ENCODE measurements at places on chromosomes 6 and 20. TPM values are rescaled to one million over a fixed set of nuclear protein-coding genes. Genes with fewer than 3 reads are reported as not detected.
A peak's percentile ranks its signal among the peaks of the same experiment; 100 is the strongest.

GRCh38 chr20:49832632-49833327, 20.2 kb downstream of the SLC9A8 start:
- DNase-seq = no peak

- peak; percentile 79 for DNase-seq
These were observed 172.9 kb upstream of the CDYL start for GRCh38 chr6:4603291-4603690.

DNA sequence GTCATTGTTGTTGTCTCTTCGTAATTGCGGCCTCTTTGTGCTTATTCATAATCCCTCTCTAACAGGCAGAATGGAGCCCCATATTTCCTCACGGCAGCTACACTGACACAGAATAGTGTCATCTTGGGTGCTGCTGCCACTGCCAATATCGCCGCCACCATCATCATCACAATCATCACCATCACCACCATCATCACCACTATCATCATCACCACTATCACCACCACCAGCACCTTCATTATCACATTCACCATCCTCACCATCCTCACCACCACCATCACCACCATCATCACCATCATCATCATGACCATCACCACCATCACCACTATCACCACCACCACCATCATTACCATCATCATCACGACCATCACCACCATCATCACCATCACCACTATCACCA, 10.8 kb downstream of the NPBWR2 start:
- no peak for DNase-seq

DNA sequence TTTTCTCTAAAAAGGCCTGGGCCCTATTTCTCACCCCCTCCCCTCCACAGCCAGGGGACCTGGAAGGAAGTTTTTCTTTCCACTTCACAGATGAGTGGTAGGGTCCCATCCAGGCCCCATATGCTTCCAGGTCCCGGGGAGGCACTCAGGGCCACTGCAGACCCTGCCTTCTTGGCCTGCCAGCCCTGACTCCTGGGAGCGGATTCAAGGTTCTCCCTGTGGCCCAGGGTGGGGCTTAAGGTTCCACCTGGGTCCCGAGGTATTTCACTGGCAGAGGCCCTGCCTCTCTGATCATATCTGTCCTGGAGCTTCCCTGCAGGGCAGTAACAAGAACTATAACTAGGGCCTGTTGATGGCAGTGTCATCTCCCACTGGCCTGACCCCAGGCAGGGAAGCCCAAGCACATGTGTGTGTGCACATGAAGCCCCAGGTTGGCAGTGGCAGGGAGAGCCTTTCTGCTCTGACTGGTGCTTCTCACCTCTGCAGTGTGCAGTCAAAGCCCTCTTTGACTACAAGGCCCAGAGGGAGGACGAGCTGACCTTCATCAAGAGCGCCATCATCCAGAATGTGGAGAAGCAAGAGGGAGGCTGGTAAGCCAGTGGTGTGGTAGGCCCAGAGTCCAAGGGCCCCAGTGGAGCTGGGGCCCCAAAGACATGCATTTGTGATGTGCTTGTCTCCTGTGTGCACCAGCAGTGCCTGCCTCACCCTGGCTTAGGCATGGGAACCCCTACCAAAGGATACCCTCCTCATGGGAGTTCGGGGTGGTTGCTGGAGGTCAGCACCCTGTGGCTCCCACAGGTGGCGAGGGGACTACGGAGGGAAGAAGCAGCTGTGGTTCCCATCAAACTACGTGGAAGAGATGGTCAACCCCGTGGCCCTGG, 31.2 kb downstream of the PLCG1 start:
- no peak for DNase-seq

- no peak for DNase-seq
These were observed 60.3 kb upstream of the RIPPLY2 start for GRCh38 chr6:83792846-83793245.

DNA sequence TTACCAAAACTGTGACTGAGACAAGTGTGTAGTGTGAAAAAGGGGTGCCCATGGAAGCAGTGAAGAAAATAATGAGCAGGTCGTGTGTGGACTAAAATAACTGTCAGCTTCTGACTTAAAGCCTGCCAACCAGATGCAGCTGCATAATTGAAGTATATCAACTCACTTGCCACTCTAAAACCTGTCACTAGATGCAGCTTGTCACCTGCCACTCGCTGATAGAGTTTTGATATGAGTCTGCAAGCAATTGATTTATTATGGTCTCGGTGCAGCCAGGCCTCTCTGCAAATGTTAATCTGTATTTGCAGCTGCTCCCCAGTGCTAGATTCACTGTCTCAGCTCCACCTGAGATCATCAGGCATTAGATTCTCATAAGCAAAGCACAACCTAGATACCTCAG, 1090.0 kb upstream of the EYS start:
- DNase-seq = no peak

DNA sequence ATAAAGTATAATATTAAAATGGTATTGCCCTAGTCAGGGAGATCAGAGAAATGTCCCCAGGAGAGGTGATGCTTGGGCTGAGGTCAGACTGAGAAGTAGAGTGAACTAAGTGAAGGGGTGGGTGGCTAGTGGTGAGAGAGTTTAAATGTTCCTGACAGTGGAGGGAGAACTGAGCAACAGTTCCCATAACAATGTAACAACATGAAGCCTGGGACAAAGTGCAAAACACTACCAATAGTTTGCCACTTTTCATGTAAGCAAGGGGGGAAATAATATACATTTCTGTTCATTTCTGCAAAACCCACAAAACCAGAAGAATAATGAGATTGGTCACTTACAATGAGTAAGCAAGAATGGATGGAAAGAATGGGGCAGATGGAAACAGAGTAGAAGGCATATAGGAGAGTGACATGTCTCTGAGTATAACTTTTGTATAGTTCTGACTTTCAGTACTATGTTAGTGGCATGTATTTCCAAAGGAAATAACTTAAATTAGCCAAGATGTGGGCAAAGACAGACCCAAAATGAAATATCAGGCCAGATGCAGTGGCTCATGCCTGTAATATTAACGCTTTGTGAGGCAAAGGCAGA, 13.3 kb upstream of the FAXC start:
- DNase-seq = no peak

DNA sequence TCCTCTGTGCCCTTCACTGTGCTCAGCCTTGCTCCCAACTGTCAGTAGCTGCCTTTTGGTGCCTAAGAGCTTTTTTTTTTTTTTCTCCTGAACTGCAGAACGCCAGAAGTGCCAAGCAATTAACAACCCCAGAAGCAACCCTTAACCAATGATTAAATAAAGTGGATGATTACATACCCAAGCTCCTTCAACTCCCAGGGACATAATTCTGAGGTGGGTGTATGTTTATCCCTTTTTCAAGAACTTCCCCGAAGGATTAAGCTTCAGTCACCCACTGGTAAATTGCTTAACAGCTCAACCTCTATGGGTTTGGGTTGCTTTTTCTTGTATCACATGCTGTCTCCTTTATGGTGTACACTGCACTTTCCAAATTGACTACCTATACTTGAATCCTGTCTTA, 41.1 kb downstream of the KLHL31 start:
- DNase-seq = peak; percentile 40

GRCh38 chr6:58419321-58419720, 1101.9 kb downstream of the PRIM2 start:
- no peak for DNase-seq

Gene LY6G5B
- total RNA-seq = 0.91 TPM

Gene ANKEF1
- 6.6 TPM for total RNA-seq

Gene TXLNB
- total RNA-seq = not detected

GRCh38 chr6:49906526-49906925, 40.2 kb upstream of the CRISP1 start:
- no peak for DNase-seq

DNA sequence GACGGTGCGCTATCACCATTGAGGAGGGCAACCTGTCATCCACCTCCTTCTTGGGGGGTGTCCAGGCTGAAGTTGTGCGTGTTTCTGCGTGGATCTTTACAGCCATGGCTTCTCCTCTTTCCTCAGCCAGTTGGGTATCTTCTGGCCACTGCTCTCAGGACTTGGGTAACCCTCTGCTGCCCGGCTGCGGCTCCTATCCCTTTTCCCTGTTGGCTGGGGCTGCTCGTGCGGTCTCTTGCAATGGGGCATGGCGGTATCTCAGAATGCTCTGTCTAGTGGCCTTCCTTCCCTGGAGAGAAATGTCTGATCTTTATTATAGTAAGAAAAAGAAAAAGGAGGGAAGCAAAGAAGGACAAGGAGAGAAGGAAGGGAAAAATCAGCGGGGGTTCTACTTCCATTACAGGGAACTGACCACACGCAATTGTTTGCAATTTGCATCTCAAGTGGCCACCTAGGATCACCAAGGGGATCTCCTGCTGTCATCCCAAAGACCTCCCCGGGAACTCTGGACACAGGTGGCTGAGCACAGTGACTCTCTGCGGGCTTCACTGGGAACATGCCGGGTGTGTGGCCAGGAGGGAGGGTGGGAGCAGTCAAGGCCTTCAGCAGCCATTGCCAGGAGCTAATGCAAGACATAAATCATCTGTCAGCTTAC, 60.8 kb downstream of the NPEPL1 start:
- no peak for DNase-seq

Gene LST1
- 0.09 TPM for total RNA-seq

DNA sequence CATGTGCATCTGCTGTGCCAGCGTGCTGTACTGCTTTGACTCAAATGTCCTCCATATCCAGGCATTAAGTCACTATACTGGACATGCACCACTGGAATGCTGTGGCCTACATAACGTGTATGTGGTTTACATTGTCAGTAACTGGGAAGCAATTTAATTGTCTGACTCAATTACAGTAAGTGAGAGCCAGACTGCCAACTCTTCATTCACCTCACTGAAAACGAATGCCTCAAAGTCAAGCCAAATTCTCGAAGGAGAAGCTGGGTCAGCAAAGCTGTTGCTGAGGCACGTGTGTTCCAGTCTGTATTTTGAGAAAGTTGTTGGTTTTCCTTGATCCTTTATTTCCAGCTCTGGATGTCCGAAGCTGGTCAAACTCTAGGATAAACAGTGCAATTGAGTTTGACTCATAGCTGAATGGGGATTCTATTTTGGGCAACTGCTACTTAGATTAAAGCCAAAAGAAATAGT, 534.3 kb downstream of the COL12A1 start:
- no peak for DNase-seq

- no peak for DNase-seq
These were observed 170.7 kb upstream of the PREP start for GRCh38 chr6:105573556-105573955.

DNA sequence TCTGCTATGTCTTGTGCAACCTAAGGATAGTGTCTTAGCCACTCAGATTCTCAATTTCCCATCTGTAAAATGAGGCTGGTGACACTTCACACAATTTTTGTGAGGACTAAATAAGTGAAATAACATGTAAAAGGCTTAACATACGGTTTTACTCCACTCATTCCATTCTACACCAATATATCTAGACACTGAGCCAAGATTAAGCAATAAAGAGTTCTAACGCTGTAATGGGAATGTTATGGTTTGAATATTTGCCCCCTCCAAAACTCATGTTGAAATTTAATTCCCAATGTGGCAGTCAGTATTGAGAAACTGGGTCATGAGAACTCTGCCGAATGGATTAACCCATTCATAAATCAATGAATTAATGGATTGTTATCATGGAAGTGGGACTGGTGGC, 301.0 kb downstream of the HACE1 start:
- no peak for DNase-seq

GRCh38 chr6:169622618-169623017, 79.2 kb downstream of the WDR27 start:
- no peak for DNase-seq

Gene TRERF1
- 3.3 TPM for total RNA-seq

GRCh38 chr6:43306086-43306485, 2.5 kb downstream of the CRIP3 start:
- DNase-seq = peak; percentile 53

Gene PGC
- not detected for total RNA-seq

Gene ADTRP
- 2.8 TPM for total RNA-seq

DNA sequence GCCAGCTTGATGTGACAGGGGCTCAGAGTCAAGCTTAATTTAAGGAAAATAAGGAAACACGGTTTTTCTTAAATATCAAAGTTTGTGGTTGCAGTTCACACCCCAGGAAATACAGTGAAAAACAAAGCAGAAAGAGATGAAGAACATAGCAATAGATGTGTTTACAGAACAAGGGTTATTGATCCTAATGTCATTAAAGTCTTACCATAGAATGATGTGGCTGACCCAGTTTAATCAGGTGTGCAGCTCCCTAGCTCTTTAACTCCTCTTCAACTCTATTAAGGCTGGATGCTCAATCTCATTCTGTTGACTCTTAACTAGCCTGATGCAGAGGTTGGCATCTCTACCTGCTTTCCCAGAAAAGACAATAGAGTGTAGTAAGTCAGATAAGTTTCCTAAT, 7.5 kb upstream of the GTF3C6 start:
- DNase-seq = no peak
